ENCODE measurements at places on chromosomes 11 and 22.

DNA sequence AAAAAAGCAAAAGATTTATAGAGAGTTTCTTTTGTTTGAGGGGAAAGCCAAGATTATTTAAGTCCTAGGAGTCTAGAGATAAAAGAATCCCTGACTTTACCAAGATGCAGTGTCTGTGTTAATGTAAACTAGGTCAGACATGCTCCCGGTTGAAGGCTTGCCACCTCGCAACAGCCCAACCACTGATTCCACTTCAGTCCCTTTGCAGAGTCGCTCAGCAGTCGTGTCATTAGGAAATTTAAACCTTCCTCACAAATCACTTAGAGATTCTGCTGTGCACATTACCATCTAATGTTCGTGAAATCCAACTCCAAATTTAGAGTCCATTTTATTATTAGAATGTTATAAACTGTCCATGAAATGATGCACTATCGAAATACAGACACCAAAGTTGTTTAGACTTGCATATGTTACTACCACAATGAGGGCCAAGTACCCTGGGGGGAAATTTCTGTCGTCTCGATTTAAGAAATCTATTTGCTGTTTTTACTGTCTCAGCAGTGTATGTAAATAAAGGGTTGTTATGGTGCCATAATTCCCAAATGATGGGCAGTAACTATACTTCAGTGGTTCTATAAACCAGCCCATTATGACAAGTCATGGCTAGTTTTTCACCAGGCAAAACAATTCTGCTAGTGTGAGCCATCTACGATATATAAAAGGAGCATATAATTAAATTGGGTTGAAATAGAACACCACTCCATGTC, 101.4 kb upstream of the MTNR1B start:
- no peak for DNase-seq

DNA sequence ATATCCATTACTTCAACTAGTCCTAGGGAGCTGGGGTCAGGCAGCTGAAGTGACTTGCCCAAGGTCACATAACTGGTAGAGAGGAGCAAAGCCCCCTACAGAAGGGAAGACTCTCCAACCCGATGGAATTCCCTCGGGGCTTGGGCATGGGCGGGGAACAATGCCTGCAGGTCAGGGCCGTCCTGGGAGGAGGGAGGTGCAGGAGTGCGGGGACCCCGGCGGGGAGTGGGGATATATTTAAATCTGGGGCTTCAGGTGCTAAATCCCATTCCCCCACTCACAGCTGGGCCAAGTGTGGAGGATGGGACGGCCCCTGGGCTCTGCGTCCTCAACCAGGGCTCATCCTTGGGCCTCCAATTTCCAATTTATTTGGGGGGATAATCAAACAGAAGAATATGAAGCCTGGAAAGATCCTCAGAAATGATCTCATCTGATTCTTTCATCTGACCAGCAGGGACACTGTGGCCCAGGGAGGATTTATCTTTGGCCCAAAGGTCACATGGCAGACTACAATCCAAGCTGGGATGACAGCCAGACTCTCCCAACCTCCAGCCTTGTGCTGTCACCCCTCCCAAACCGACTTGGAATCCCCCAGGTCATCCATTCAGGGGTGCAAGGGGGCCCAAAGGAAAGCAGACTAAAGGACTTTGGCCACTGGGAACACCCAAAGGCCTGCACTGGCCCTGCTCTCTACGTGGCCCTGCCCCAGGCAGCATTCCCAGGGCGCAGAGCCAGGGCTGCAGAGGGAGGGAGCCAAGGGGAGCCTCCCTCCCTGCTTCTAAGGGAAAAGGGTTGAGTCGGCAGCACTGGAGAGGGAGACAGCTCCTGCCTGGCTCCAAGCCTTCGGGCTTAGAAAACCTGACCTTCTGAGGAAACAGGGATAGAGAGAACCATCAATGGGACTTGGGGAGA, 8.7 kb upstream of the C1QTNF6 start:
- DNase-seq, result peak; percentile 83

- no peak for DNase-seq
These were observed 7.2 kb downstream of the COA4 start for GRCh38 chr11:73869332-73869949.

DNA sequence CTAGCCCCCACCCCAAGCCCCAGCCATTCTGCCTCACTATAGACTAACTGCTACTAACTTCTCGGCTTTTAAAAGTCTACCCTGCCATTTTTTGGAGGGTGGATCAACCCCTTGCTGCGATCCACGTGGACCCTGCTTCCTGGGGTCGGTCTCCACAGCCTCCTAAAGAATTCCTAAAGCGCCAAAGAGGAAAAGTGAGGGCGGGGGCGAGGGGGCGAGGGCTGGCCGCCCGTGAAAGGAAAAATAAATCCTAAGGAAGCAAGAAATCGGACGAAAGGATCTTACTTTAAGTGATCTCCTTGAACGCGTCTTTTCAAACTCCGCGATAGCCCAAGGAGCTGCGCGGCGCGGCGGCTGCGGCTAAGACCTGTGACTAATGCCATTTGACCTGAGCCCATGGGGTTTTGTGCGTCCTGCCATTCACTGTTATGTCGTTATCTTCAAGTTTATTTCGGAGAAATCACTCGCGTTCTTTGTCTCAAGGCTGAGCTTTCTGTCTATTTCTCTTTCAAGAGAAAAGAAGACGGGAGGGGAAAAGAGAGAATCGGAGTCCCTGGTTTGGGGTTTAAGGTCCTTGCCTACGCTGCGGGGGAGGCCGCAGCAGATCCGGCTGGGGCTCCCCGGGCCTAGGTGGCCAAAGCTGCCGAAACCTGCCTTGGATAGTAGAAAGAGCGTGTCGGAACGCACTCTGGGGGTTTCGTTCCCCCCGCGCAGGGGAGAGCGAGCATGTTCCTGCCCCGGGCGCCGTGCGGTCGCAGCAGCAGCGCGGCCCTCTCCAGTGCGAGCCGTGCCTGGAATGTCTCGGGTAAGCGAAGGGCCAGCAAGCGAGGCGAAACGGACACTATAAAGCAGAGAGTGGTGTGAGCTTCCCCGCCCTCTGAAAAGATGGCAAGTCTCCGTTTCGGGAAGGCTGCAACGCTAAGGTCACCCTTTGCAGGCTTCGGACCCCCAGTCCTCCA, 2.8 kb upstream of the DBX1 start:
- peak; percentile 38 for DNase-seq

- DNase-seq, result no peak
These were observed 87.4 kb upstream of the CHORDC1 start for GRCh38 chr11:90310210-90310609.

DNA sequence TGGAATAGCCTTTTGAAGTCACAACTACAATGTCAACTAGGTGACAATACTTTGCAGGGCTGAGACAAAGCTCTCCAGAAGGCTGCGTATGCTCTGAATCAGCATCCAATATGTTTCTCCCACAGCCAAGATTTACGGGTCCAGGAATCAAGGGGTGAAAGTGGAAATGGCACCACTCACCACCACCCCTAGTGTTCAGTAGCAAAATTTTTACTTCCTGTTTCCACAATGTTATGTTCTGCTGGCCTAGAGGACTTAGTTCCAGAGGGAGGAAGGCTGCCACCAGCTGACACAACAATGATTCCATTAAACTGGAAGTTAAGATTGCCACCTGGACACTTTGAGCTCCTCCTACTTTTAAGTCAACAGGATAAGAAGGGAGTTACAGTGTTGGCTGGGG, 68.5 kb upstream of the MPEG1 start:
- no peak for DNase-seq

- DNase-seq, result no peak
These were observed 17.1 kb upstream of the GNAZ start for GRCh38 chr22:23053051-23053707.

Data from right hindlimb (tissue), 1 donor.